T-cell (primary cell): ENCODE measurements at places on chromosomes 2 and 18.

DNA sequence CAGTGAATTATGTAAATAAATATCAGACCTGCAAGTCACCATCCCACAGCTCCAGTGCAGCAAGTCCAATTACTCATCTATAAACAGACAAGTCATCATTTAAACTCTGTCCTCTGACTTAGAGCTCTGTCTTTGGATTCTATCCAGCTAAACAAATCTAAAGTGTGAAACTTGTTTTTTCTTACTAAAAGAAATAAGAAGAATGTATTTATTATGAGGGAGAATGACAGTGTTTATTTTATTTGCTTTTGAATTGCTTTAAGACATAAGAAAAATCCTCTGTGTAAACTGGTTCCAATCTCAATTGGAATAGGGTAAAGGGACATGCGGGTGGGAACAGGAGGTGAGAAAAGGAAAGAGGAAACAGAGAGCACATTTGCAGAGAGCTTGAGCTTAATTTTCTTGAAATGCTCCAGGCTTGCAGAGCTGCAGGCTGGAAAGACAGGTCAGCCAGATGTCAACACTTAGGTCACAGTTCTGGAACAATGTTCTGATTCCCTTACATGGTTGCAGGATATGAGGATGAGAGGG, 355.8 kb downstream of the MEIS1 start:
- DNase-seq, result no peak

DNA sequence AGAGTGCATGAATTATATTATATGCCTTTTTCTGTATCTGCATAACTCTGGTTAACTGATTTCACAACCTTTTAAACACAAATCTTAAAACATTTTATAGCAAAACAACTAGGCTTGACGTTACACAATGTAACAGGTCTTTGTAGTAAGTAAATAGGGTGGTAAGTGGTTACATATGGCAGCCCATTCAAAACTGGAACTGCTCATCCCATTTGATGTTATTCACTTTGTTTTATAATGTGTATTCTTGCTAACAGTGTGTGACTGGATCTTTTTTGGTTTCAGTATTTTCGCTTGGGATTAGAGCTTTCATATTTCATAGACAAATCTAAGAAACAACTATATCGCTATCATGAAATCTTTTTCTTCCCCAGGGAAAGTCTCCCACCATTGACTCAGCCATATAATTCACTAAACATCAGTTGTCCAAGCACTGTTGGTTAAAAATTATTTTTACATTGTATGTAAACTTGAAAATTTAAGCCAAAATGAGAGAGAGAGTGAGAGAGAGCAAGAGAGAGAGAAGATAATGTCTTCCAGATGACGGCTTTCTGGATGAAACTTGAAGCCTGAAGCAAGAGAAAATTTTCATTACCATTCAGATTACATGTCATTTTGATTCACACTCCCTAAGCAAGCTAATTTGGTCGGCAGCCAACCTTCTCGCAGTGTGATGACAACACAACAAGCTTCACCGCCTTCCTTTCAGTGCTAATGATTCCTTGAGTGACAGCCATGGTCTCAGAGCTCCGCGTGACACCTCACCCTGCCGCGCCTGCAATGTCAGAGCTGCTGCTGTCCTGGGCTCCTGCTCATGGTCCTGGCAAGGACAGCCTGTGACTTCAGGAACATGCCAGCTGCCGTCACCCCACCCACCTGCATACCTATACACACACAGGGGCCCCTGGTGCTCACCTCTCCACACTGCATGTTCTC, 946.9 kb upstream of the SOX11 start:
- DNase-seq, result no peak

GRCh38 chr2:173521450-173522192, 166.9 kb downstream of the CDCA7 start:
- no peak for DNase-seq

DNA sequence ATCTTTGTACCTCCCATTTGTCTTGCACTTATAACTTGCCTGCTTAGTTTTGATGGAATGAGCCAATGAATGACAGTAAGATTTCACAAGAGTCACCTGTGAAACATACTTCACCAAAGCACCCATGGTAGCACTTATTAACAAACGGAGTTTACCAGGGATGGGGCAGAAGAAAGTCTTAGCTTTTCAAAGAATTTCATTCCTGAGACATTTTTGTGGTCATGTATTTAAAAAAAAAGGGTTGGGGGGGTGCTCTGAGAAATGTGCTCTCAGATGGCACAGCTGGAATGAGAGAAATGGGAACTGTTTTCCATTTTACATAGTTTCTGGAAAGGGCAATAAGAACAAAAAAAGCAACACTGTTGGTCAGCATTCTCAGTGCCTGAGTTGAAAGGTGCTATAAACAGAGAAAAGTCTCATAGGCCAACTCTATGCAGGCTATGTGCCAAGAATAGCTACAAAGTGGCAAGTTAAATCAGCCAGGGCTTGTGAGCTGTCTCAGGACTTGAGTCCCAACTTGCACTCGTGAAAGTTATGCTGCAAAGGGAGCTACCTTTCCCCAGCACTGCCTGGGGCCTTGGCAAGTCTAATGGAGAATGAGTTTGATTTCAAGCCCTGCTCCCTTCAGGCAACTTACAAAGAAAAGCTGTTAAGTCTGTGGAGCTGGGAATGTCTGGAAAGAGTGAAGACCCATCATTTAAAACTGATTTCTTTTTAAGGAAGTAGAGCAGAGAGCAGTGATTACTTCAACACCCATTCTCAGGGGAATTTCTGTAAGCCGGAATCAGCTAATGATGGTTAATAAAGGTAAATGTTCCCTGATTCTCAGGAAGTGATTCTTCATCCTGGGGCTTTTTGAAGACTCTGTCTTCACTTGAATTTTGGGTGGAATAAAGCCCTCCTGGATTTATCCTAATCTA, 170.6 kb downstream of the SLC8A1 start:
- no peak for DNase-seq

DNA sequence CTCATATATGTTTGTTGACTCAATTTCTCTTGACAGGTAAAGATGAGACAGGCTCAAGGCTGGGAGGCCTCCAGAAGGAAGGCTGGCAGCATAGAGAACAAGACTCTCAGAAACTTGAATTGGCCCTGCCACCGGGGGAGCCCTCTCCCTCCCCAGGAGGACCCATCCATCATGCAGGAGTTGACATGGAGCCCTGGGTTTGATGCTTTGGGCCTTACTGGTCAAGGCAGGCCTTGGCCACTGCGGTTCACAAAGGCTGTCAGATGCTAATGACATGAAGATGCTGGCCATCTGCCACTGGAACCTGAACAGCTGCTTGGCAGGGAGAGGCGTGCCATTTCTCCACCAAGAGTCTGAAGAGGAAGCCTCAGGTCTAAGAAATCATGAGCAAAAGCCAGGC, 193.6 kb downstream of the MTCL1 start:
- DNase-seq, result no peak

DNA sequence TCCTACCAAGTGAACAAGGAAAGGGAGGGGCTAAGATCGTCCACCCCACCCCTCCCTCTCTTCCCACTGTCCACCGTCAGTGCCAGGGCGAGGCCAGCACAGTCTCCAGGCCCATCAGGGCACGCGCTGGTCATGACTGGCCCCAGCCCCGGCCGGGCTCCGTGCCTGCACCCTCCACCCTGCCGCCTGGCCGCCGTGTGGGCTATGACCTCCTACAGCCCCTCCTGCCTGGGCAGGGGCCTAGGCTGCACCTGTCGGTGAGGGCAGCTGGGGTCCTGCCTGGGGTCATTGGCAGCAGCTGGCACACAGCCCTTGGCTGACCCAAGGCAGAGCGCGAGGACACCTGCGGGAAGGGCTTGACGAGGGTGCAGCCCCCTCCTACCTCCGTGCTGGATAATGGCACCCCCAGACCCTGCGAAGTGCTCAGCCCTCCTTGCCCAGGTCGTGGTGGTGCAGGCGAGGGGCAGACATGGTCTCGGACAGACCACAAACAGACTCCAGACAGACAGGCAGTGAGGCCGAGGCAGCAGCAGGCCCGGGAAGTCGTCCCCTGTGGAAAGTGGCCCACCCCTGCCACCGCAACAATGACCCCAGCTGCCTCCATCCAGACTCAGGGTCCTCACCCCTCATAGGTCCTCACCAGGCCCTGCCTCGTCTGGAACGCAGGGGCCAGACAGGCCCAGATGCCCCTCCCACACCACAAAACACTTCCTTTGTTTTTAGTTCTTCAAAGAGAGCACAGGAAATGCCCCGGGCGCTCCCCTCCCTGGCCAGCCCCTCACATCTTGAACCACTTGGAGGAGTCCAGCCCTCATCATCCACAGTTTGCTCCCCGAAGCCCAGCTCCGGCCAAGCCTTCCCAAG, 43.1 kb upstream of the GPC1 start:
- DNase-seq, result peak; percentile 2

- DNase-seq, result no peak
Observed at GRCh38 chr2:109410039-109410815, 203.5 kb downstream of the SEPTIN10 start.

- DNase-seq, result no peak
Observed at GRCh38 chr2:42900289-42900891, 108.0 kb upstream of the HAAO start.

GRCh38 chr2:235544689-235544969, 50.8 kb downstream of the AGAP1 start:
- no peak for DNase-seq

GRCh38 chr18:48226401-48226800, 182.8 kb downstream of the ZBTB7C start:
- DNase-seq, result no peak
